ENCODE measurements at places on chromosomes 12 and 14.

- DNase-seq = no peak
Measured at GRCh38 chr12:50132505-50133135, 20.6 kb downstream of the COX14 start.

GRCh38 chr14:104657563-104658324 lies 31.7 kb upstream of the INF2 start:
- DNase-seq = no peak

- no peak for DNase-seq
Measured at GRCh38 chr14:51023964-51024363, 70.9 kb downstream of the TRIM9 start.

GRCh38 chr14:87407344-87407743 lies 585.6 kb downstream of the GALC start:
- DNase-seq = no peak

GRCh38 chr14:39877577-39878190 lies 445.5 kb upstream of the FBXO33 start:
- no peak for DNase-seq

DNA sequence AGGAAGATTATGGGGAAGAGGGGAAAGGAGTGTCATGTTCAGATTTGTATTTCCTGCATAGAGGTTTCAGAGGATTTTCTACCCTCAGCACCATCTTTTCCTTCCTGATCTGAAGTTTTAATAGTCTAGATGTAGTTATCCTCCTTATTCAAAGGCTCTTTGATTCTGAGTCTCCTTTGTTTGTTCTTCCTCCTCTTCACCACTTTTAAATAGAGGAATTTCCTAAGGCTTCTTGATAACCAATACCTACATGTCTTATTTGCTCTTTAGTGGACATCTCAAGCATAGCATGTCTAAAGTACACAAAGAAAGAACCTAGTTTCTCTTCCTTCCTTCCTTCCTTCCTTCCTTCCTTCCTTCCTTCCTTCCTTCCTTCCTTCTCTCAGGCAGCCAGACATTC lies 8.3 kb downstream of the MGAT4C start:
- no peak for DNase-seq

DNA sequence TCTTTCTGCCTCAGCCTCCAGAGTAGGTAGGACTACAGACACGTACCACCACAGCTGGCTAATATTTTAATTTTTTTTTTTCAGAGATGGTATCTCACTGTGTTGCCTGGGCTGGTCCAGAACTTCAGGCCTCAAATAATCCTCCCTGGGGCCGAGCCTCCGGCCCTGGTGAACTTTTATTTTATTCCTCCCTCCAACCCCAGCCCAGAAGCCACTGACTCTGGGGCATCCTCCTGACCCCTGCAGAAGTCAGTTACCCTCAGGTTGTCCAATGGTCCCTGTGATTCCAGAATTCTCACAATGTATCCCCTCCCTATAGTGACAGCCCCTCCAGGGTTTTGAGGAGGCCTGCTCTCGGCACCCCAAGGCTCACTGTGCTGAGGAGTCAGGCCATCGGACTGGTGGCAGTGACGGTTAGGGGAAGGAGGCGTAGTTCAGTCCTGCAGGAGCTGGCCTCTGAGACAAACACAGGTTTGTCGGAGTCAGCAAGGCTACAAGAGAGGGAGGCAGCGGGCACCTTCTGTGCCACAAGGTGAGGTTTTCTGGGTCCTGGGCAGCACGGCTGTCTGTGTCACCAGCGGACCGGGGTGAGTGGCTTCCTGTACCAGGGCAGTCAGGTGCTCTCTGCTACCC lies 19.4 kb upstream of the FIGNL2 start:
- DNase-seq = no peak

DNA sequence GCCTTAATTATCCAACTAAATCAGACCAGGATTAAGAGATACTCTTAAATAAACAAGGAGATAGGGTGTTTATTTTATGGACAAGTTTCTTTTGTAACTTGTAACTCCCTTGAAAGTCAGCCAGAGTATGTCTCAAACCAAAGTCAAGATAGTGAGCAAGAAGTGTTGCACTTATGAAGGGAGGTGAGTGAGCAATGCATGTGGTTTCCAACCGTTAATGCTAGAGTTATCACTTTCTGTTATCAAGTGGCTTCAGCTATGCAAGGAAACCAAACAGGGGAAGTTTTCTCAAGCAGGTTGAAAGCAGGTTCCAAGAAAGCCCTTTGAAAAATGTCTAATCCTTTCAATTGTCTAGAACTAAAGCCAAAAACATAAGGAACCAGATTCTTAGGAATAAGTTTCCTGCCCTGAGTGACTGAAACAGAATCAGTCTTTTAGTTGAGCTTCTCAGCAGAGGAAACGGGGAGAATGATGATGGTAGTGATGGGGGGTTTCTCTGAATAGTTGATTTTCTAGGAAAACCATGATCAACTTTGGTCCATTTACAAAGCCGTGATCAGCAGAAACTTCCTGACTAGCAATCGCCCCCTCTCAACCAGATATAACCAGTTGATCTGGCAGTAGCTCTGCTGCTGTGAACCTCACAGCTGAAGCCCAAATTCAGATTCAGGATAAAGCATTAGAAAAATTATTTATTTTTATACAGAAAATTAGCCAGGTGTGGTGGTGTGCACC lies 128.4 kb downstream of the DAD1 start:
- DNase-seq = no peak
